ENCODE measurements at places on chromosomes 16 and 17.

DNA sequence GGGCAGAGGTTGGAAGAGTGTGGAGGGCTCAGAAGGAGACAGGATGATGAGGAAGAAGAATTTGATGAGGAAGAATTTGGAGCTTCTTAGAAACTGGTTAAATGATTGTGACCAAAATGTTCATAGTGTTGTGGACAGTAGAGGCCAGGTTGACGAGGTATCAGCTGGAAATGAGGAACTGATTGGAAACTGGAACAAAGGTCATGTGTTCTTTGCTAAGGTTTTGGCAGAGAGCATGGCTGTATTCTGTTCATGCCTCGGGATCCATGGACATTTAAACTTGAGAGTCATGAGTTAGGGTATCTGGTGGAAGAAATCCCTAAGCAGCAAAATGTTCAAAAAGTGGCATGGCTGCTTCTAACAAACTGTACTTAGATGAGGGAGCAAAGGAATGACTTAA, 19.3 kb downstream of the CHMP6 start:
- DNase-seq, result no peak

DNA sequence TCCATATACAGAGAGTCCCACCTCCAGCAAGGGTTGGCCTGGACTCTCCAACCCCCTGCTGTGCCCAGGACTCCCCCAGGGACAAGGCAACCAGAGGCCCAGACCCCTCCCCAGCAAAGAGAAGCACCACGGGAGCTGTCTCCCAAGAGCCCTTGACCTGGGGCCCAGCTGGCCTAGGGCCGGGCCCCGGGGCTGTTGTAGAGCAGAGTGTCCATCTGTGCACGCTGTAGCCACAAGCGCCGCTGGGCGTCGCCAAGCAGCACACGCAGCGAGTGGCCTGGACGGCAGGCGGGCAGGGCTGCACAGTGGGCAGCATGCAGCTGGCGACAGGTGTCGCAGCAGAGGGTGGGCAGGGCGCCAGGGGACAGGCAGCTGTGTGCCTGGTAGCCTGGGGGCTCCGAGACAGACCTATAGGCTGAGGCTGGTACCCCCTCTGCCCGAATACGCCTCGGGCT, 4.3 kb downstream of the SPATA2L start:
- DNase-seq, result no peak

GRCh38 chr17:80970044-80970761, 21.4 kb upstream of the CHMP6 start:
- peak; percentile 79 for DNase-seq

GRCh38 chr16:52537516-52537915, 9.4 kb downstream of the TOX3 start:
- no peak for DNase-seq

DNA sequence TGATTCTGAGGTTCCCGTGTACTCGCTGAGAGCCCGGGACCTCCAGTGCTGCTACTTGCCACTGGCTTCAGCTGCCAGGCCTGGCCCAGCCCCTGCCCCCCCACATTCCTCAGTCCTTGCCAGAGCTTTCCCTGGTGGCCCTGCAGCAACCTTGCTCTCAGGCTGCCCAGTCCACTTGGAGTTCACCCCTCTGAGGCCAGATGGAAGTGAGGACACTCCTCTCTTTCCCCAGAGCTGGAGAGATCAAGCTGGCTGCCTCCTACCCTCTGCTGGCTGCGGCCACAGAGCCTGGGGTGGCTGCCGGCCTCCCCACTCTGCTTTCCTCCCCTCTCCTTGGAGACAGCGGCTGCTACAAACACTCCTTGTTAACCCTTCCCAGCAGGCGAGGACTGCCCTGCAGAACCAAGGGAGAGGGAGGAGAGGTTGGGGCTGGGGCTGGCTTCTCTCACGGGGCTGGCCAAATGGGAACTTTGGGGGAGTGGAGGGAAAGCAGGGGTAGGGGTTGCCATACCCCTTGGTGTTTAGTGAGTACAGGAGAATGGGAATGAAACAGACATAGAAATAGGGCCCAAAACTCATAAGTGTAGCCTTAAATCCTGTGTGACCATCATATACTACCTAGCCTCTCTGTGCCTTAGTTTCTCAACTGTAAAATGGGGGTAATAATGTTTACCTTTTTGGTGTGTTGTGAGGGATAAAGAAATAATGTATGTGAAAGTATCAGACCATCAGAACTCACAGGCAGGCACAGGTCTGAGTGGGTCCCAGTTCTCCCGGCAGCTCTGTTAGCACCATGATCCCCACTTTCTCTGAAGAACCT, at the start of gene GAS2L2:
Gene GAS2L2, minus strand, starts transcription at position 295 of the 820 bp plus-strand sequence. CDS start 389 bp downstream, outside the sequence.
- no peak for DNase-seq

GRCh38 chr16:19972111-19972510, 87.5 kb upstream of the GPRC5B start:
- no peak for DNase-seq

DNA sequence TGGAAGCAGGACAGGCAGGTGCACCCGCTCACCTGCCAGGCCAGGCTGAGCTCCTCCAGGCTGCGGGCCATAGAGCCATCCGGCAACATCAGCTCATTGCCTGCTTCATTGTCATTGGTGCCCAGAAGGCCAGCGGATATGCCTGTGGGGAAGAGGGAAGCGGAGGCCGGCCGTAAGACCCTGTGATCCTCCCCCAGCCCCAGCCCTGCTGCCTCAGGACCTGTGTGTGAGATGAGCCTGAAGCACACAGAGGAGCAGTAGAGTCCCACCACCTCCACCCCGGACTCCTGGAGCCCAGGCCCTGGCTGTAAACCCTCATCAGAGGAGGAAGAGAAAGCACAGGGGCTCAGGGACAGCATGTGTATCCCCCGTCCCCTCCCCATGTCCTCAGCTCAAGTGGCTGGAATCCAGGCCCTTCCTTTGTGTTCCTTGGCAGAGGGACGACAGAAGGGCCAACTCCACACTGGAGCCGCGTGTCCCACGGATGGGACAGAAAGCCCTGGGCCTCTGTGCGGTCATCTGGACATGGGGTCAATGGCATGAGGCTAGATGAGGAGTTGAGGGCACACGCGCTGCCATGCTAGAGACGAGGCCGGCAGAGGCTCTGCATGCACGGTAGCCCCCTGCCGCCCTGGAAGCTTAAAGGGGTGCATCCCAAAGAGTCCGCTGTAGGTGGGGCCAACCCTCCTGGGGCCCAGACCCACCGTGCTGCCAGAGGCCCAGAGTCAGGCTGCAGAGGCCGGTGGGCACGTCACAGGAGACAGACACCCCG, 39.1 kb downstream of the RMI2 start:
- peak; percentile 70 for DNase-seq

All from DMS53 (cell line).